ENCODE measurements at places on chromosomes 12 and 14.
A peak's percentile ranks its signal among the peaks of the same experiment; 100 is the strongest.

DNA sequence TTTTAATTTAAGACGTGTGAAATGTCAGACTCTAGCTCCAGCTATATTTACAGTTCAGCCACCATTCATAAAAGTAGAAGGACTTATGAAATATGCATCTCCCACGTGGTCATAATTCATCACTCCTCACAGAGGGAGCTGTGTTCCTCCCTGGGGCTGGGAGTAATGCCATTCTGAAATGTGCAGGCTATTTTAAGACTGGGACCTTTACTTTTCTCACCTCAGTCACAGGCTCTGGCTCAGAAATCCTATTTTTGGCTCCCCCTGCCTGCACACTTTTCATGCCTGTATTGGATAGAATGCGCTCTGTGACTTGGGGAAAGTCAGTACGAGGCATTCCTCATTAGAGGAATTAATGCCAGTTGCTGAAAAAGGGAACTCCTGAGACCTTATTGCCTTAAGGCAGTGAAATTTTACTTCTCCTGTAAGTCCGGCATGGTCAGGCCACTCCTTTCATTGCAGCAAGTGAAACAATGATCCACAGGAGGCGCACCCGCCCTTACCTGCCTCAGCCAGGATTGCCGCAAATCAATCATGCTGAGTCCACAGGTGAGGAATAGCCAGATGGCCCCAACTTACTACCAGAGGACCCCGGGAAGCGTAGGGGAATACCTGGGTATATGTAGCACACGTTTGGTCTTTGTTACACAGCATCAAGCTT, 1133.2 kb upstream of the TMEM132C start:
- no peak for DNase-seq

- no peak for DNase-seq
Observed at GRCh38 chr14:71521238-71522135, 410.7 kb upstream of the RGS6 start.

- DNase-seq, result no peak
Observed at GRCh38 chr12:105569886-105570285, 239.4 kb downstream of the C12orf75 start.

- DNase-seq, result no peak
Observed at GRCh38 chr14:39122330-39123138, 8.4 kb downstream of the GEMIN2 start.

DNA sequence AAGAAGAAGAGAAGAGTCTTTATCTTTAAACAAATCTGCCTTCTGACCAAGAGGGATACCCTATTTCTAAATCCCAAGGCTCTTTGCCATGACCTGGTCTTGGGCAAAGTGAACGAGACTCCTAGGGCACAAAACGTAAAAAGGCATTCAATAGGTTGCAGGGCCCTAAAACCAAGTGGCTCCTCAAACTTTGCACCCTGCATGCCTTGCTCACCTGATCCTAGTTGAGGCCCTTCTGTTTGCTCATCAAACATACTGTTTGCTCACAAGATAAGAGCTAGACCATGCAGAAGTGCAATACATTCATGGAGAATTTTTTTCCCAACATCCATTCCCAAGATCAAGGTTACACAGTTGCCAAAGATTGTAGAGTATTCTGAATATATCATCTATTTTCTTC, 7.9 kb upstream of the PRH1 start:
- DNase-seq, result no peak

GRCh38 chr12:75856235-75856634, 175.3 kb downstream of the PHLDA1 start:
- DNase-seq, result no peak

GRCh38 chr14:44798386-44799242, 163.1 kb downstream of the KLHL28 start:
- DNase-seq, result no peak

DNA sequence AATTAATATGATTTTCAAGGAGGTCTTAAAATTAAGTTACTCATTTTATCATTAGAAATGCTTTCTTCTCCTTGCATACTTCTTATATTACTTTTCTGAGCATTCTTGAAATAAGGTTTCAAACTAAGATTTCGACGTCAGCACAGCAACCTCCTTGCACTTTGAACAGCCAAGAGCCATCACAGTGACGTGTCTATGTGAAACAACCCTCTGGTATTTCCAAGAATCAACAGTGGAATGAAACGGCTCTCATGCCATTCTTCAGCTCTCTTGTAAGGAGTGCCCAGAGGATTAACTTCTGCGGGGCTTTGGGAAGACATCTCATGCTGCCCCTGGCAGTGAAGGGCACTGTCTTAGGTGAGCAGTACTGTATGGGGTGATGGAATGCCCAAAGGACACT, 109.2 kb downstream of the EFCAB11 start:
- no peak for DNase-seq

DNA sequence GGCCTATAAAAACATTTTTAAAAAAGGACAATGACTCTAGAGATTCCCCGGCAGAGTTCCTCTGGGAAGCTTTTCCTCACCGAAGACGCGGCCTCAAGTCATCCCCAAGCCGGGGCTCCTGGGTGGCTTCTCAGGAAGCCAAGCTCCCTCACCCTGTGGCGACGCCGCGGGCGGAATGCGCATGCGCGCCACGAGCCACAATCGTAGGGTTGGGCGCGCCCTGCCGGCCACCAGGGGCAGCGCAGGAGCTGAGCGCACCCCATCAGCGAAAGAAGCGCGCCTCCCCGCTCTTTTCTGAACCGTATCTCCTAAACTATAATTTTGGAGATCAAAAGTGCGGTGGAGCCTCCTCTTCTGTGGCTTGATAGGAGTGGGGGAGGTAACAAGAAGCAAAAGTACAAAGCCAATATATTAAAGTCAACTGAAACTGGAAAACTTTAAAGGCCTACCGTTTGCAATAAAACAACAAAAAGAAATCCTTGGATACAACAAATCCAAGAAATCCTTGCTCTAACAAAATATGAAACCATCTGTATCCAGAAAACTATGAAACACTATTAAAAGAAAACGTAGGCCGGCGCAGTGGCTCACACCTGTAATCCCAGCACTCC, 17.4 kb upstream of the CHFR start:
- peak; percentile 78 for DNase-seq

- no peak for DNase-seq
Observed at GRCh38 chr12:76024102-76024781, 7.3 kb downstream of the PHLDA1 start.

- no peak for DNase-seq
Observed at GRCh38 chr12:123723011-123723410, 10.9 kb downstream of the ATP6V0A2 start.

- no peak for DNase-seq
Observed at GRCh38 chr14:106395456-106396050, 869.2 kb downstream of the TMEM121 start.

DNA sequence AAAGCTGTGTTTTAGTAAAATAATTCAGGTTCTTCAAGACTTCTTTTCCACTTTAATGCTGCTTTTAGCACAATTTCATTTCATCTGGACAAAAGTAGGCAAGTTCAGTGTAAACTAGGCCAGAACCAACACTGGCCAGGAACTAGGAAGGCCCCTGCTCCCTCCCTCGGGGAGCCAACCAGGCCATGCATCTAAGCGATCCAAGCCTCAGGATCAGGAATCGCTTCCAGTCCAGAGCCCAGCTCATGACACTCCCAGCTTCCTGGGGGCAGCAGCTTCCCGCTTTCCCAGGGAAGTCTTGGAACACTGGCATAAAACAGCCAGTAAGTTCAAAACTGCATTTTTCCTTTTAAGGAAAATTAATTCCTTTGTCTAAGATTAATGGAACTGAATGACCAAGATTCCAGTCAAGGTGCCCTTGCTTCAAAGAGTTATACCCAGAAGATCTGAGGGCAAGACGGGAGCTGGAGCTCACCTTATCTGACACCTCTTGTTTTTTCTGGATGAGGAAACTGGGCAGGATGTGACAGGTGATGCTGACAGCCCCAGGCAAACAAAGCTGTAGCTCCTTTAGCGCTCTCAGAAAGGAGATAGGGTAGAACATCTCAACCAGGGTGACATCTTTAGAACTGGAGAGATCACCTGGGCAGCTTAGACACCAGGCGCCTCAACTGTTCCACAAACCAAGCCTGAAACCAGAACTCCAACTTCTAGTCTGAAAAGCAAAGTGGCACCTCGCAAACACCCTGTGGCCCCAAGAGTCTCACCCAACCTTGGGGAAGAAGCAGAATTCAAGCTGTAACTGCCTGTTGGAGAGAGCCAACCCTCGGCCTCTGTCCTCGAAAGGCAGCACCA, 61.4 kb upstream of the PNMA1 start:
- no peak for DNase-seq

GRCh38 chr12:120586206-120586605, 5.0 kb upstream of the POP5 start:
- DNase-seq, result no peak

DNA sequence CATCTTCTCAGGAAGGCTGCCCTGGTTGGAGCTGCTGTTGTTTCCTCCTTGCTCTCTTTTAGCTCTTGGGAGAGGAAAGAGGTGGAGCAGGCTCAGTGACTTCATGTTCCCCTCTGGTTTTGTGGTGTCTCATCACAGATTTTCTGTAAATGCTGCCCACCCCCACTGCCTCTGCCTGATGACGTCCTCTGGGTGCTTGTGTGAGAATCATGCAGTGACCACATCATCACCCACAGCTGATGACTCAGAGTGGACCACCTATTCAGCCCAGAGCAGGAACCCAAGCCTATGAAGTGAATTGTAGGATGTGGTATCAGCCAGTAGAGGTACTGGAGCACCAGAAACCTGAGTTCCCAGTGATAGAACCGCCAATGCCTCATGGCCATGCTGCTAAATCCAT, at the start of gene GZMB:
Gene GZMB (minus strand): TSS at position 33 of the 400 bp plus-strand sequence. CDS start 30 bp downstream, at position 3.
- no peak for DNase-seq

DNA sequence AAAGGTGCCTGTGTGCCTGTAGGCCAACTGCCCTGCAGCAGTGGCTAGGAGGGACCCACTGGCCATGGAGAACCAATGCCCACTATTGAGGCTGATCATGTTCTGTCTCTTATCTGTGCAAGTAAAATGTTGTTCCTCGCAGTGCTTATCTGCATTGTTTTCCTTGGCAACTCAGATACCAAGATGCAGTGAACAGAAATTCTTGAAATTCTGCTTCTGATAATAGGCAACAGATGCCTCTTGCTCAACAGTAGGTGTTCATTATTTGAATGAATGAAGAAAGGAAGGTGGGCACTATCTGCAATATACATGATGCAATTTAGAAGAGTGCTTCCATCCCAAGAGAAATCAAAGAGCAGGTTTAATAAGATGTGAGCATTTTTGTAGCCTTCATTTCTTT, 232.2 kb downstream of the NUAK1 start:
- DNase-seq, result no peak

- peak; percentile 37 for DNase-seq
Observed at GRCh38 chr12:101414533-101415119, 7.1 kb upstream of the ARL1 start.

DNA sequence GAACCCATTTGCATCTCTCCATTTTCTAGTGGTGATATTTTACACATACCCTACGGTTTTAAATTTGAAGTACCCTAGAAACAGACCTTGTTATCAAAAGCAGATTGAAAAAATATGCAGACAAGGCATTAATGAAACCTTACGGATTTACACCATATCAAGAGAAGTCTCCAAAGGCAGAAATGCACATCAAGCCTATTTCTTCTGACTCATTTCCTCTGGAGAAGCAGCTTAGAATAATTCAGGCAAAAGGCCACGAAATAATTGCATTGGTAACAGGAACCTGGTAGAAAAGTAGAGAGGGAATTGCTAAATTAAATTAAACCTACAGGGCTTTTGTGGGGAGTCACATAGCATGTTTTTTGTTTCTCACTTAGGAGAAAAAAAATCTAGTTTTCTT, 34.7 kb downstream of the KICS2 start:
- no peak for DNase-seq

DNA sequence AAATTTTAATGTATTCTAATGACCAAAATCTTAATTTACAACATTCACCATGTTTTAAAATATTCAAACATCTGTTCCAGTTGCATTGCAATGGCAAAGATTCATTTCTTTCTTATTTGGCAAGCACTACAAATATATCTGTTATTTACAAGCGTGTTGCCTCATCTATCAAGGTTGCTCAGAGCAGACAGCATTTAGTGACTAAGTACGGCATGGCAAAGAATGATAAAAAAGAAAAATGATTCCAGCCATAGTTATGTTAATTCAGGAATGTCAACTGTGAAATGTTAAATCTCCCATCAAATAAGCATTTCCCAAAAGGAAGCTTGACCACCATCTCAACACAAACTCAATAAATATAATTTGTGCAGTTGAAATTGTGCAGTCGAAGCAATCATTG, 312.1 kb downstream of the SEC23A start:
- no peak for DNase-seq

- DNase-seq, result no peak
Observed at GRCh38 chr14:73712071-73712506, 2.1 kb downstream of the PNMA1 start.

DNA sequence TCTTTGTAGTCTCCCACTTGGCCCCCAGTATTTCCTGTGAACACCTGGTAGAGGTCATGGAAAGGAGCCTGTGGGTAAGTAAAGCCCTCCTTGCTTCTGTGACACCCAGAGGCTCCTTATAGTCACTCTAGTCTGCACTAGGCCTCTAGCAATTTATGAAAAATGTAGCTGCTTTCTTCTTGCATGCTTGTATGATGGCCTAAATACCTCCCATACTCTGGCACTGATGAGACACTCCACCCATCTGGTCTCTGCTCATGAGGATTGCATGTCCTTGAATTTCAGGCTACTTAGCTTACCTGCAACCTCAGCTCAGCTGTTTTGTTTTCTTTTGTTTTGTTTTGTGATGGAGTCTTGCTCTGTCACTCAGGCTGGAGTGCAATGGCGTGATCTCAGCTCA, 4.6 kb upstream of the A2ML1 start:
- no peak for DNase-seq

DNA sequence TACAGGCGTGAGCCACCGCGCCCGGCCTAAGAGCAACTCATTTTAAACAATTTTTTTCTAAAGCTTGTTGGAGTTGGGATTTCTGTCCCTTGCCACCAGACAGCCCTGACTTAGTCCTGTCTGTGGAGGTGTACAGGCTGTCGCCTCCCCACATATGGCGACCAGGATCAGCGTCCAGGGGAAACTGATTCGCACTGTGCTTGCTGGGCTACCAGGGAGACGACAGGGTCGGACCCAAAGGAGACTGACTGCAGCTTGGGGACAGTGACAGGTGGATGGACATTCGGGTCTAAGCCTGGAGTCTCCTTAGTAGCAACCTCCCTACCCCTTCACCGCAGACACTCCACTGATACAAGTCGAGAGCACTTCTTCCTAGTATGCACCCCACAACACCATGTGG, 40.3 kb downstream of the TRAFD1 start:
- DNase-seq, result no peak

DNA sequence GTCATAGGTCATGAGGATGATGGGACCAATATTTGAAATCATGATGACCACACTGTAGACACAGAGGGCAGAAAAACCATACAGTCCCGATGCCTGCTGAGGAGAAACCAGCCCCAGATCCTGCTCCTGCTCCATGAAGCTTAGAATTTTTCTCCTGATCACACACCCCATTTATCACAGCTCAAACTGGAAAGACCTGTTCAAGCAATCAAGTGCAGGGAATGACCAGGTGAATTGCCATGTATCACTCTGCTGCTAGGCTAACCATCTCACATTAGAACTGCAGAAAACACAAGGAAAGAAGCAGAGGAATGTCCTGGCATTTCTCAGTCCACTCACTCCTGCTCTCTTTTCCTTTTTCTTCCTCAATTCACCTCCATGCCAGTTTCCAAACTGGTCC, 18.1 kb downstream of the MANSC1 start:
- DNase-seq, result no peak
